Right cardiac atrium (tissue), 5 donors: ENCODE measurements at places on chromosomes 2 and 18.

- no peak for DNase-seq
These were observed 18.9 kb downstream of the TTR start for GRCh38 chr18:31610286-31611205.

- no peak for DNase-seq
These were observed 20.2 kb downstream of the CHST9 start for GRCh38 chr18:27164905-27165304.

GRCh38 chr2:231036131-231036530, 1.2 kb upstream of the C2orf72 start:
- DNase-seq: no peak

DNA sequence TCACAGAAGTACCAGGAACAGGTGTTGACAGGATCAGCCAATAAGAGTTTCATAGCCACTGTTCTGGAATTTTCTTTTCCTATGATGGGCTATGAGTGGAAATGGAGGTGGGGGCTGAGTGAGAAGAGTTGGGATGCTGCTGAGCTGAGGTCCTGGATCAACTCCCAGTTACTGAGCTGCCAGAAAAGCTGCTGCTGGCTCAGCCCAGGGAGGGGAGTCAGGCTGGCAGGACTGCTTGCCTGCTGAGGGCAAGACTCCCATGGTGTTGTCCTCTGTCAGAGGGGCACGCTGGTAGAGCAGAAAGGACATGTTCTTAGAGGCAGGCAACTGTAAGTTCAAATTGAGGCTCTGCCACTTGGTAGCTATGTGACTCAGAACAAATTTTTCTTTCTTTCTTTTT, 11.8 kb downstream of the TPGS2 start:
- peak; percentile 60 for DNase-seq

GRCh38 chr2:183059561-183059960, 19.0 kb upstream of the DUSP19 start:
- no peak for DNase-seq

GRCh38 chr2:175035806-175036205, 30.6 kb upstream of the CHN1 start:
- no peak for DNase-seq
